ENCODE measurements at places on chromosomes 7 and 10.

- no peak for DNase-seq
Measured at GRCh38 chr10:3516234-3516922, 268.6 kb downstream of the KLF6 start.

- DNase-seq: no peak
Measured at GRCh38 chr7:34916267-34916666, 121.0 kb downstream of the DPY19L1 start.

DNA sequence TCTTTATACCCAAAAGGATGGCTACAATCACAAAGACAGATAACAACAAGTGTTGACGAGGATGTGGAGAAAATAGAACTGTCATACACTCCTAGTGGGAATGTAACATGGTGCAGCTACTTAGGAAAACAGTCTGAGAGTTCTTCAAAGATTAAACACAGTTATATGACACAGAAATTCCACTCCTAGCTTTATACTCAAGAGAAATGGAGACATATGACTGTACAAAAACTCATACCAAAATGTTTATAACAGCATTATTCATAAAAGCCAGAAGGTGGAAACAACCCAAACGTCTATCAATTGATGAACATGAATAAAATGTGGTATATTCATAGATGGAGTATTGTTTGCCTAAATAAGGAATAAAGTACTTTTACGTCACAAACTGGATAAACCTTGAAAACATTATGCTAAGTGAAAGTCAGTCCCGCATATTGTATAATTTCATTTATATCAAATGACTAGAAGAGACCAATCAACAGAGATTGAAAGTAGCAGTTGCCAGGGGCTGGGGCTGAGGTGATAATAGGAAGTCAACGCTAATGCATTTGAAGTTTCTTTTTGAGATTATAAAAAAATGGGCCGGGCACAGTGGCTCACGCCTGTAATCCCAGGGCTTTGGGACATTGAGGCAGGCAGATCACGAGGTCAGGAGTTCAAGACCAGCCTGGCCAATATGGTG, 61.6 kb upstream of the SRPK2 start:
- no peak for DNase-seq

GRCh38 chr7:17041324-17041723, 159.5 kb upstream of the AGR3 start:
- DNase-seq: no peak

DNA sequence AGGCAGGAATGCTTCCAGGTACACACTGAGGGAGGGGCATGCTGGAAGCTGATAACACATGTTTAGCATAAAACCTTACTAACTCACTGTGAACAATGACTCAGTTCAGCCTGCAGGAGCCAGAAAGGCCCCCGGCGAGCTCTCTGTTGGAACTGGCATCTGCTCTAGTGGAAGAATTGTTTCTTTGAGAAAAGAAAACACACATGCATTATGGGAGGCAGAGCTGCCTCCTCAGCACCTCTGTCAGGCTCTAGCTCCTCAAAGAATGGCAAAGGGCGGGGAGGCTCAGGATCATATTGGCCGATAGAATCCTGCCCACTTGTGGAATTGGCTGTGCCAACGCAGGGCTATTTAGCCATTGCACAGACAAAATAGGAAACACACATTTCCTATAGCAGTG, 338.3 kb downstream of the CXCL12 start:
- no peak for DNase-seq

DNA sequence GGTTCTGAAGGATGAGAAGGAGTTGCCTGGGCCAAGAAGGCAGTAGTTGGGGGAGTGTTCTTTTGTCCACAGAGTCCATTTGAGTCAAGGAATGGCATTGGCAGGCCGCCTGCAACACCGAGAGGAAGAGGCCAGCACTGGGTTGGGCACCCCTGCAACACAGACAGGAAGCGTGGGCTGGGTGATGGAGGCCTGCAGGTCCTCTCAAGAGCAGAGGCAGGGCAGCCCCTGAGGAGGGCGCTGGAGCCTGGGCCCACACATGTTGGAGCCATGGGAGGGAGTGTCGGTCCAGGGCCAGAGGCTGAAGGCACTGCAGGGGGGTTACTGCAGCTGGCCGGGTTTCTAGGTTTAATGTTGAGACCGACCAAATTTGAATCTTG, 137.3 kb downstream of the PTPN20 start:
- no peak for DNase-seq

GRCh38 chr7:134902058-134902457, 84.2 kb upstream of the AGBL3 start:
- DNase-seq: no peak

GRCh38 chr7:89002981-89003956, 207.7 kb upstream of the TEX47 start:
- no peak for DNase-seq

DNA sequence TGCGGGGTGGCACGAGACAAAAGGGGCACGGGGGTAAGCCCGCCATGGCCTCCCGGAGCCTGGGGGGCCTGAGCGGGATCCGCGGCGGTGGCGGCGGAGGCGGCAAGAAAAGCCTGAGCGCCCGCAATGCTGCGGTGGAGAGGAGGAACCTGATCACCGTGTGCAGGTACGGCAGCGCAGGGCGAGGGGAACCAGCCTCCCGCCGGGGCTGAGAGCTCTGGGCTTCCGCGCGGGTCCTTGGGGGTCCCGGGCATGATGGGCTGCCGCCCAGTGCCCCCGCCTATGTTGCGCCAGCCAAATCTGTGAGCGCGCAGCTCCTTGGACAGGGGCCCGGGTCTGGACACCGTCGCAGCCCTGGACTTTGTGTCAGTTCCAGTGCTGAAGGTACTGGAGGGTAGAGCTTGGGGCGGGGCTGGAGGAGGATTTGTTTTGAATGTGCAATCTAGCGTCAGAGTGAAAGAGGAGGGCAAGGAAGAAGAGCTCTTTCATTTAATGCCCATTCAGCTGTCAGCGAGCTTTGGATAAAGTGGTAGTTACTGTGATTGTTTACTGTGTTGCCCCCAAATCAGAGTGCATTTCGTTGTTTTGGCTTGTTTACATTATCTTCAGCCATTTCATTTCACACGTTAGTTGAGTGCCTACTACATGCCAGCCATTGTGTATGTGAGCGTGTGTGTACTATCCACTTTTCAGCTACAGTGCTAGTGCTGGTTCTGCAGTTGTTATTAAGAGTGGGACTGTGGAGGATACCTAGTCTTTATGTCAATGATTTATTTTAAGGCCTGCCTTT, 777 bp downstream of the RUNDC3B start:
- DNase-seq: peak; percentile 17

DNA sequence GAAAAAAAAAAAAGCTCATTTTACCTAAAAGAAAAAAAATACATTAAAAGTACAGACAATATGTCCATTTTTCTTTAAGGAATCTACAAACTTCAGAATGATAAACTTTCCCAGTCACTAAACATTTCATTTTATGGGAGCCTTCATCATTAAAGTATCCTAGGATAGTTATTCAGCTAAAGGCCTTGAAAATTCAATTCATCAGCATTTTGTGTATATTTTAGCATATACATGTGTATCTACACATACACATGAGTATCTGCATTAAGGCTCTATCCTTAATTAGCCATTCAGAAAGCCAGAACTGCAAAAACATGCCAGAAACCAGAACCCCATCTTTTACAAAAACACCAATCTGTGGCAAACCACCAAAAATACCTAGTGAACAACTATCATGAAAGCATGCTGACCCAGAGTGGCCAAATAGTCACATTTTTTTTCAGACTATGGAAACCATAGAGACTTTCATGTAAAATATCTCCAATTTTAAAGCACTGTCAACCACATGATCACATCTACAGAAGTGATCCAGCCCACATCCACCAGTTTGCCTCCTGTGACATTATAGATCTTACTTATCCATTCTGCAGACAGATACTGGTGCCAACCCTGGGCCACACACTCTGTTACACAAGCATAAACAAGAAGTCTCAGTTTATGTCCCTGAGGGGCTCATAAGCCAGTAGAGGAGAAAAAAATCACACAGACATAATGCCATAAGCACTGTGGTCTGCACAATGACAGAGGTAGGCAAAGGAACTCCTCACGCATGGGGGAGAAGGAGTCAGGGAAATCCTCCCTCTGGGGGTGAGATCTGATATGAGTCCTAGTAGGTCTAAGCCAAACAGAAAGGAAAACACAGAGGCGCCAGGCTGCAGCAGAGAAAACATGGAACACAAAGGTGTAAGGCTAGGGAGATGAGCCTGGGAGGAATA, 79.2 kb downstream of the SRPK2 start:
- no peak for DNase-seq

DNA sequence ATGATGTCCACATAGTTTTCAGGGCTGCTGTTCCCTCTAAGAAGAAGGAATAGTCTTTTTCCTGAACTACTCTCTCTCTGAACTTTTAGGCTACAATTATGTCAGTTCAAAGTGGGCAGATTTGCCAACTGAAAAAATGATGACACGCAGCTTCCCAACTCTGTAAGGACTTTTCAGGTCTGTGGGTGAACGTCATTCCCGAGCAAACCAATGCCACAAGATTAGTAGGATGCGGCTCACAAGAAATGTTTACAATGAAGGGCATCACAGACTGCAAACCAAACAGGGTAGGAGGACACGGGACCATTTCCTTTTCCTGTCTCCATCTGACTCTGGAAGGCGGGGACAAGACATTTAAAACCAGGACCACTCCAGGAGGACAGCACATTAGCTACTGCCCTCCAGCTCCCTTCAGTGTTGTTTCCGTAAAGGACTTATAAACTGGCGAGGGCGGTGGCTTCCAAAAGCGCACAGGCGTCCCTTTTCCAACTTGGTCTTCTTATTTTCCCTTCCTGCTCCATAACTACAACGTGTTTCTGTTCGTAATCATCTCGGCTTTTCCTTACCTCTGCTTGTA, 539 bp upstream of the MKLN1 start:
- no peak for DNase-seq

DNA sequence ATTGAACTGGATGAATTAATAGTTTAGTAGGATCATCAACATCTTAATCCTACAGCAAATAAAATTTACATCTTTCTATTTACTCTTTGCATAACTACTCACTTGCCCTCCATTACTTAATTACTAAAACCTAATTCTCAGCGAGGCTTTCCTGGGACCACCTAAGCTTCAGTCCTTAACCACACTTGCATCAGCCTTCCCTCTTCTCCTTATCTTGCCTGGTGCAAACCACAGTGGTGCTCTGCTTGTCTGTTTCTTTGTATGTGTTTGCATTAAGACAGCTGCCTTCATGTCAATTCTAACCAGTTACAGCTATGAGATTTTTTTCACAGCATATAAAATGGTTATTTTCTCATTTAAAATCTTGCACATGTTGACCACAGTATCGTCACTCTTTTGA, 72.6 kb upstream of the ZNF92 start:
- DNase-seq: no peak

GRCh38 chr7:142250705-142251104, 7.2 kb downstream of the PRSS58 start:
- DNase-seq: no peak

DNA sequence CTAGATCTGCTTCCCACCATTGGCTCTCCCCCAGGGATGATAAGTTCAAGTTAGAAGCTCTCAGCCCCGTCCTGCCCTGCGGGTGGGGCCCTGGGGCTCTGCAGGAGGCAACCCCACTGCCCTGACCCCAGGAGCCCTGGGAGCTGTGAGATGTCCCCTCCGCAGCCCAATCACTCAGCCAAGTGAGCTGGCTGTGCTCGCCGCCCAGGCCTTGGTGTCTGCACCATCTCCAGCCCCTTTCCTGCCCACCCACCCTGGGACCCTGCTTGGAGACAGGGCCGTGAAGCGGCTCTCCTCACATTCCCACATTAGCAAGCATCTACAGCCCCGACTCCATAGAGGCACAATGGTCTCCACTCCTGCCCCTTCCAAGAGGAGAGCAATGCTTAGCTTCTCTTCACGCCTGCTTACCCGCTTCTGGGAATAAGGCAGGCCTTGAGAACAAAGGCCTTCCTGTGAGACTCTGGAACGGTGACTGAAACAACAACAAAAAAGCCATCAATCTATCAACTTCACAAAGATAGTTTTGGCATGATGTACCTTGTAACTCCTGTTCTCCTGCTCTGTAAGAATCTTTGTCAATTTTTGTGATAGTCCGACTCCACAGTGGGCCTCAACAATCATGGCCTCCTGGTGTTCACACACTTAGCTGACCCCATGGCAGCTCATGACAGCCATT, 67.7 kb downstream of the FOXL3 start:
- no peak for DNase-seq

DNA sequence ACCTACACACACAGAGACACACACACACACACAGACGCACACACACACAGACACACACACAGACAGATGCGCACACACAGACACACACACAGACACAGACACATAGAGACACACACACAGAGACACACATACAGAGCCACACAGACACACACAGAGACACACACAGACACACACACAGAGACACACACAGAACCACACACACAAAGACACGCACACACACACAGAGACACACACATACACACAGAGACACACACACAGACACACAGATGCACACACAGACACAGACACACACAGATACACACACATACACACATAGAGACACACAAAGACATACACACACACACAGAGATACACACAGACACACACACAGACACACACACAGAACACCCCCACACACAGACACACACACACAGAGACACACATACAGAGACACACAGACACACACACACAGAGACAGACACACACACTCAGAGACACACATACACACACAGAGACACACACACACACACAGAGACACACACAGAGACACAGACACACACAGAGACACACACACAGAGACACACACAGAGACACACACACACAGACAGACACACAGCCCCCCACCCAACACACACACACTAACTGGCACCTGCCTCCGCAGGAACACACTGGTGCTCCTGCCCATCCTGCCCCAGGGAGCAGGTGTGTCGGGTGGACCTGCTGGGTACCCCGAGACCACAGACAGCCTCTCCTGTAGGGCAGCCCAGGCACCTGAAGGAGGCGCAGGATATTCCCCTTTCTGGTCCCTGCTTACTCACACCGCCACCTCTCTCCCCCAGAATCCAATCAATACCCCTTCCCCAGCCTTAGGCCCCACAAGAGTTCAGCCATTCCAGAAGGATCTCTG, 5.4 kb upstream of the FZD9 start:
- no peak for DNase-seq

DNA sequence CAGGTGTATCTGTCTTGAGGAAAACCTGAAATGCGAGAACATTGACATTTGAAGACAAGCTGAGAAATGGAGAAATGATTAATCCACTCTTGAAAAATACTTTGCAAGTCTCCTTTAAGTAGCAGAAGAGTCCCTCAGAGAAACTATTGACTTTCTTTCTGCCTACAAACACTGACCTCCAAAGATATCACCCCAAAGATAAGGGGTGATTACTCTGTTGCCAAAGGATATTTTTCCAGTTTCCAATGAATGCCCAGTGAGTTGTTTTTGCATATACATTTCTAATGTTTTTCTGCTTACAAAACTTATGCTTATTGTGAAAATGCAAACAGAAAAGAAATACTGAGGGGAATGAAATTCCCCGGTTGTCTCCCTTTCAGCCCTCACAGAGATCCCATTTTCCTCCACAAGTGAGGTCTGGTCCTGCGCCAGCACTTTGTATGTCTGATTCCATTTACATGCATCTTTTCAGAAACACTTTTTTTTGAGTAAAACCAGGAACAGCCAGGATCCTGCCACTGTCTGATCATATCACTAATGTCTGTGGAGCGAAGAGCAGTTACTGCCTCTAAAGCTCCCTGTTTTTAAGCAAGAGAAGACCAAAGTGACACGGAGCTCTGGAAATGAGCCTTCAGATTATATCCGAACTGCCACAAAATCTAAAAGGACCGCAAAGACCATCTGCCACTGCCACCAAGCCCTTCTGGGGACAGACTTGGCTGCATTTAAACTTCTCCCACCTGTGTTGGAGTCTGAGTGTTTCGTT, 82.9 kb upstream of the PDCD4 start:
- DNase-seq: no peak

Data from effector CD8-positive, alpha-beta T cell (primary cell).